ENCODE measurements at places on chromosomes 5 and 9.
A peak's percentile ranks its signal among the peaks of the same experiment; 100 is the strongest.

DNA sequence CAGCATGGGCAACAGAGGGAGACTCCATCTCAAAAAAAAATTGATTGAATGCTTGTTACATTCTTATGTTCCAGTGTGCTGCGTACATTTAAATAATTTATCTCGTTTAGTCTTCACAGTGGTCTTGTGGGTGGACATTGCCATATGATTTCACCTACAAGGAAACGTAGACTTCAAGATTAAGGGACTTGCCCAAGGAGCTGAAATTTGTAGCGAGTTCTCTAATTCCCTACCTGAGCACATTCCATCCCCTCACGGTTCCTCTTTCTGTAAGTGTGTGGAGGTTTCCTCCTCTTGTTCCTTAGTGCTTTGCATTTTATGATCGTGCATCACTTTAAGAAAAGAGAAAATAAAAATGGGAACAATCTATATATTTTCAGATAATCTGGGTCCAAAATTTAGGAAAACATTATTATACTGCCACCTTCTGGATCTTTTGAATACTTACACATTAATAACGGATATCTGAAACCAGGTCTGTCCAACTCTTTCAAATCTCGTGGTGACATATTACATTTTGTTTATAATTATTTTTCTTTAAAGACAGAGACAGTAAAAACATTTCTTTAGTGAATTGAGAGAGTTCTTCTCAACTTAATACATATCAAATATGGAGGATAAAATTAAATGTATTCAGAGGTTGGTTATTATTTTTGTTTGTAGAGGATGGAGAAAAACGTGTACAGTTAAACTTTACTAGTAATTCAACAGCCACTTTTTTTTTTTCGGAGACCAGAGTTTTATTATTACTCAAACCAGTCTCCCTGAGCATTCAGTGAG, 29.9 kb upstream of the C7 start:
- peak; percentile 25 for DNase-seq

- peak; percentile 37 for DNase-seq
These were observed 148.5 kb downstream of the ISOC1 start for GRCh38 chr5:129243039-129243438.

GRCh38 chr9:72271613-72272478, 93.2 kb downstream of the ZFAND5 start:
- DNase-seq = peak; percentile 47

- DNase-seq = no peak
These were observed 515.4 kb upstream of the PTPRD start for GRCh38 chr9:11128156-11128555.

- DNase-seq = no peak
These were observed 28.0 kb downstream of the ABO start for GRCh38 chr9:133246991-133247390.

- DNase-seq = no peak
These were observed 711.4 kb downstream of the MTRR start for GRCh38 chr5:8580298-8580697.

DNA sequence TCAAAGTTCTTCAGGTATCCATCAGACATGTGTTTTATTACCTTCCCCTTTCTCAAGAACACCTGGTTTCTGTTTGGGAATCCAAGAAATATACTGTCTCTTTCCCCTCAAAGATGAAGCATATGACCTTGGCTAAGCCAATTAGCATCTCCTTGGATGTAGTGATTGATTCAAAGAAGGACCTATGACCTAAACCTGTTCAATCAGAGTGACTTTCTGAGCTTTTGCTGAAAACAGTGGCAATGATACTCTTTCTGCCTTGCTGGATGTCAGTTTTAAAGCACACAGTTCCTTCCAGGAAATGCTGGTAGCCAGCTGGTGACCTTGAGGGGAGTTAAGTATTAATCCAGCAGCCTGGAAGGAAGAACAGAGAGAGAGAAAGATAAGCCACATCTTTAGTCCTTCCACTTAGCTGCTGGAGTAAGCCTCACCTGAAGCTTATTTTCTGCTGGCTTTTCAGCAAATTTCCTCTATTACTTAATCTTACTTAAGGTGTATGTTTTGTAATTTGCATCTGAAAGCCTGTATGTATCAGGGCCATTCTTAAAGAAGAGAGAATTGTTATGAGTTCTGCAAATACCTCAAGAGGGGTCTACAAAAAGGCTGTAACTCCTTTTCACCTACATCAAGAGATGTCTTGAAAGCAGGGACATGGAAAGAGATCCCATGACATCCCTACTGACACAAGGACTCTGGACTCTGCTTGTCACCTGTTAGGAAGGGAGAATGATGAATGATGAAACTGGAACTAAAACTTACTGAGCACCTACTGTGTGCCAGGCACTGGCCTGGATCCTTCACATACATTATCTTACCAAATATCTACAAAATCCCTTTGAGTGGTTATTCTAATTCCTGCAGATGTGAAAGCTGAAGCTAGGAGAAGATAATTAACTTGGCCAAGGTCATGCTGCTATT, 35.2 kb upstream of the PIK3R1 start:
- DNase-seq = no peak

DNA sequence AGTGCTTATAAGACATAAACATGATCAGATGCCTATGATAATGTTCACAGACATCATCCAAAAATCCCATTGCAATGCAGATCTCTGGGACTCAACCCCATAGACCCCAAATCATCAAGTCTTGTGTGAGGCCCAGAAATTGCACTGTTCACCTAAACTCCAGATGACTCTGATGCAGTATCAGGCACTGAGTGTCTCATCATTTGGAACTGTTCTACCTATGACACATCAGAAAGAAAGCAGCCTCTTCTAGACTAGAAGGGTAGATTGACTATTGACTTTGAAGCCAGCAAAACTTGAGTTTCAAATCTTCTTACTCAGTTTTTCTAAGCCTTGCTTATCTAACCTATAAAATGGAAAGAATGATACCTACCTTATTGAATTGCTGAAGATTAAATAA, 58.7 kb upstream of the PAPPA start:
- peak; percentile 64 for DNase-seq

GRCh38 chr9:126702151-126703001, 88.6 kb downstream of the LMX1B start:
- DNase-seq = no peak

DNA sequence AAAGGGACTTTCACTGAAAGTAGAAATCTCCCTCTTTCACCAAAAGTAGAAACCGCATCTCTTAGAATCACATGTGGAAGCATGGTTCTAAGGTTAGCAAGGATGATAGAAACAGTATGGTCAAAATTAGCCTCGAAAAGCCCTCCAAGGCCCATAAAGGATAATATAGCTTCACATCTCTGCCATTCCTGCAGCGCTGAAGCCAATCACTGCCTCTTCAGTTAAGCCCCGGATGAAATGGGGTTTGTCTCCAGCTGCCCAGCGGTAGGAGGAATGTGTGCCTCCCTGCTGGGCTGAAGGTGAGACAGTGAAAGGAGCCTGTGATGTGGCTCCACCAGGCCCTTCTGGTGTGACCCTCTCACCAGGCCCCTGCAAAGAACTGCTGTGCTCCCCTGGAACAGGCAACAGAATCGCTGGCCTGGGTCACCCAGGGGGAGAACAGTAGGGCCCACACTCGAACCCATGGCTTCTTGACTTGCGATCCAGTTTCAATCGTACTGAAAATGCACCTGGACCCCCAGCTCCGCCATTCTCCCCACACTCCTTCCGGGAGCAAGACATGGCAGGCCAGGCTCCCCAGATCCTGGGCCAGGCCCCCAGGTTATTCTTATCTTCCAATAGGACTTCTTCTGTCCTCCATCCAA, 47.2 kb downstream of the CAMK2A start:
- DNase-seq = no peak

DNA sequence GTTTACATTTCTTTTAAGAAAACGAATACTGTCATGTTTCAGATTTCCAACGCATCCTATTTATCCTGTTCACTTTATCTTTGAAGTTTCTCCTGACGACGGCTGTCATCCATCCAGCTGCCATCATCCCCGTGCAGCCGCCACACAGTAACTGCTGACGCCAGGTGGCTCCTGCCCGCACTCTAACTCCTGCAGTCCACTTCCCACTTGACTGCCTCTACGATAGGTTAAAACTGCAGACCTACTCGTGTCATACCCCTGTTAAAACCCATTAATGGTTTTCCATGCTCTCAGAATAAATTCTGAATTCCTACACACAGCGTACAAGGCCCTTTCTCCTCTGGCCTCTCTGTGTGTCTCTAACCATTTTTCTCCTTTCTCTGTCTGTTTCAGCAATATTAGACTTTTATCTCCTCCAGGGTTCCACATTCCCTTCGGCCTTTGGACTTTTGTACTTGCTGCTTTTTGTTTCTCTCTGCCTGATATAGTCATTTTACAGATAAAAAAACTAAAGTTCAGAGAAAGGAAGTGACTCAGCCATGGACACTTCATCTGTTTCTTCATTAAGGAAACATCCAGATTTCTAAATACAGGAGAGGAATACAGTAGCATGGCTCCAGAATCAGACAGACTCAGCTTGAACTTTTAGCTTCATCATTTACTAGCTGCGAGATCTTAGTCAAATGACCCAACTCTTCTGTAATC, 84.9 kb downstream of the ADAMTS12 start:
- DNase-seq = peak; percentile 82

DNA sequence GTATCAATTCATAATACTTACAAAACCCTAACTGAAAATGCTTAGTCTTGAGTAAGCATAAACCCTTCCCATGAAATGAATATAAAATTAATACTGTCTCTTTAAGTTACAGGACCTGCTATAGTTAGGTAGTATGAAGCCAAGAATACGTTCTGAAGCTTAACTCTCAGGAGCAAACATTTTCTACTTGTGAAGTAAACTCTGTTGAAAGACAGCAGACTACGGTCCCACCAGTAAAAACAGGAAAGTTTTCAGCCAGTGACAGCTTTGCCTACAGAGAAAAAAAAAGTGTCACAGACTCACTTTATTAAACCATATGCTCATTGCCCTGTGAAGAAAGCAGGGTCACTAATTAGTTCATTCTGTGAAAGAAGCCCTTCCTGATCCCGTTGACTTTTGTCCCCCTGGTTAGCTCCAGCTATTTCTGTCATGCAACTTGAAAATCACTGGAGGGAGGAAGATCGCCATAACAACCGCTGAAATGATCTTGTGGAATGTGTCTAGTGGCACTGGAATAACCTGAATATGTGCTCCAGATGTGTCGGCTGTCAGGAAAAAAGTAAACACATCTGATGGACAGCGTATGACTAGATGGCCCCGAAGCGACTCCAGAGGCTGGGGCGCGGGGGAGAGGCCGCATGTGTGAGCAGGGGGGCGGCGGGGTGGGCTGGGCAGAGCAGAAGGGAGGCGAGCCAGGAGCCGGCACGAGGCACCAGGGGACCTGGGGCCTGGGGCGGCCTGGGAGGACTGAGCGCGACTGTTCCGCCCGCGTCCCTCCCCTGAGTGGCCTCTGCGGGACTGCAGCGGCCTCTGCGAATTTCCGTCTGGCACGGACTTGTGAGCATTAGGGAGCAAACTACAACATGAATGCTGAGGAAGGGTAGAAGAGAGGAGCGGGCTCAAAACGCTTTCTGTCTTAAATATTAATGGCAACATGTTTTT, 41.9 kb downstream of the BNC2 start:
- peak; percentile 84 for DNase-seq

- no peak for DNase-seq
These were observed 10.5 kb downstream of the CLTB start for GRCh38 chr5:176405656-176406435.

DNA sequence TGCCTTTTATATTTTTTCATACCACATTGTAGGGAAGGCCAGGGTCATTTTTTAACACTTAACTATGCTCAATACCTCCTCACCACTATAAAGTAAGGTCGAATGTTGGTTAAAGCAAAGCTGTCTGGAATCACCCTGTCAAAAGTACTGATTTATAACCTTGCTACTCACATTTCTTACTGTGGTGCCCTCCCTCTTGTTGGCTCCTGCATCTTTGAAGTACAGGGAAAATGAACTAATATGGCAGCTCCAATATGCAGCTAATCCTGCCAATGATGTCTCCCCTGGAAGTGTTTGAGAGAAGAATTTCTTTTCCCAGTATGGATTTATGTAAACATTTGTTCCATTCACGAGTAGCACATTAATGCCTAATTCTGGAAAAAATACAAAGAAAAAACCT, 108.4 kb upstream of the RPS23 start:
- no peak for DNase-seq

DNA sequence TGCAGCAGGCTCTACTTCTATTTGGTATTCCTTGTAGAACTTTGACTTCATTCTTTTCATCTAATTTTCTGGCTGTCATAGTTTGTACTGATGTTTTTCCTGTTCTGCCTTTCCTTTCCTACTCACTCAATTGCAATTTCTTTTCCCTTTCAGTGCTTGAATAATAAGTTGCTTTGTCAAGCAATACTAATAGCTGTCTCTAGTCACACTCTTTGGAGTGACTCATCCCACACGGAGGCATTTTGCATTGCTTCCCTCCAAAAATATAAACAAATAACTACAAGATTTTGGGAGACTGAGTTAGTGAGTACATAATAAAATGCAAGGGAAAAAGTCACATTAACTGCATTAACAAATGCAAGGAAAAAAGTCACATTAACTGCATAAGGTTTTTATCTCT, 465.9 kb downstream of the CDH9 start:
- no peak for DNase-seq

DNA sequence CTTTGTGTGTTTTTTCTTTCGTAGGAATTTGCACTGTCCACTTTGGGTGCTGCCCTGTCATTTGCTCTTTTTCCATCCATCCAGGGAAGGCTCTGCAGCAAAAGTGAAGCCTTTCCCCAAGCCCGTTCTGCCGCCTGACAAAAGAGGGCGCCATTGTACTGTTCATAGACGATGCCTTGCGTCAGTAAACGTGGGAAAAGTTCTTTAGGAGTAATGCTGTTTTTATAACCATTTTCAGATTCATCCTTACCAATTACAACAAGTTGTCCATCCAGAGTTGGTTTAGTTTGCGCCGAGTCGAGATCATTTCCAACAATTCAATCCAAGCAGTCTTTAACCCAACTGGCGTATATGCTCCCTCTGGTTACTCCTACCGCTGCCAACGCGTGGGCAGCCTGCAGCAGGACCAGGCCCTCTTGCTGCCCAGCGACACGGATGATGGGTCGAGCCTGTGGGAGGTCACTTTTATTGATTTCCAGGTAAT, 34.3 kb upstream of the RPS23 start:
- DNase-seq = peak; percentile 80

- DNase-seq = no peak
These were observed 324.3 kb upstream of the RORB start for GRCh38 chr9:74172874-74173273.

GRCh38 chr9:14932231-14932630, 22.0 kb upstream of the FREM1 start:
- DNase-seq = peak; percentile 1

DNA sequence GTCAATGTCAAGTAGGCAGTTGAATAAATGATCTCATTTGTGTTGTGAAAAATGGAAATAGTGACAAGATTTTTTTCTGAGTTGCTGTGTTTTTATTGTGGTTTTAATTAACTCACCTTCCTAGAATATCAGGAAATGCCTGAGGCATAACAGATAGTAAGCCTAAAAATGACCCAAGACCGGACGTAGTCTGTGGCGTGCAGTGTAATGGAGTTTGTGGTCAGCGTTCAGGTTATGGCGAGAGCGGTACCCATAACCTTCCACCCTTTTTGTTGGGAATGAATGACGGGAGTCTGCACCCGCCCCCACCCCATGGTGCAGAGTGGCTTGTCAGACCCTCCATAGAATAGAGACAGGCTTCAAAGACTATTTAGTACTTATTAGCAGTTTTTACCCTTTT, 119.3 kb downstream of the GALNT10 start:
- no peak for DNase-seq
